ENCODE measurements at places on chromosomes 3 and 15.

- no peak for DNase-seq
Measured at GRCh38 chr3:42662037-42662812, 8.7 kb downstream of the ZBTB47 start.

DNA sequence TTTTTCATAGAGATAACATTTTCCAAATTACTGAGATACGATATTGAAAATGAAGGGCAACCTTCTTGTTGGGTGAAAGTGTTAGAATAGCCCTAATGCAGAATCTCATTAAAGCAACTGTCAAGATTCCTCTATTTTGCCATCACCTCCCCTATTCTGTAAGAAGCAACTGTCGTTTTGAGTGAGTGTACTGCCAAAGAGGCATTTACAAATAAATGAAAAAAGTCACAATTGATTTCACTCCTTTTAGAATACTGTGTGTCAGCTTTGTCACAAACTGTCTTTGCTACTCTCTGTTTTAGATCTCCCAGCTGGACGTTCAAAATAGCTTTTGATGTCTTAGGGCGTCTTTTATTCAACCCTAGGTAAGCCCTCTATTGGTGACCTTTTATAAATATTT lies 322.8 kb upstream of the NAALADL2 start:
- DNase-seq = no peak

DNA sequence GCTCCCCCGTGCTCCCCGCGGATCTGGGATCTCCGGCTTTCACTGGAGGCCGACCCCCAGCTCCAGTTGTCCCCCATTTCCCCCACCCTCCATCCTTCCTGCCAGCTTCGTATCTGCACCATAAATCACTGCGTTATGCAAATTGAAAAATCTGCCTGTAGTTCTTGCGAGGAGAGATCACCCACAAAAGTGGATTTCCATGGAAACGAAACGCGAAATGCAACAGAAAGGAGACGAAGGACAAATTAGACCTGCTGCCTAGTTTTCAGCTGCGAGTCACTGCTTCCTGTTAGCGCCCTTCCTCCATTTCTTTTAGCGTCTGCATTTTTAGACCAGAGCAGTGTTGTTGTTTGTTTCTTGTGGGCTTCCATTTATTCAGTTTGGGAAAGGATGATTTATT lies 127.1 kb upstream of the ATP10A start:
- DNase-seq = no peak

- no peak for DNase-seq
Measured at GRCh38 chr3:84991422-84991900, 32.7 kb downstream of the CADM2 start.

- no peak for DNase-seq
Measured at GRCh38 chr3:114295946-114296345, 2.1 kb downstream of the TIGIT start.

DNA sequence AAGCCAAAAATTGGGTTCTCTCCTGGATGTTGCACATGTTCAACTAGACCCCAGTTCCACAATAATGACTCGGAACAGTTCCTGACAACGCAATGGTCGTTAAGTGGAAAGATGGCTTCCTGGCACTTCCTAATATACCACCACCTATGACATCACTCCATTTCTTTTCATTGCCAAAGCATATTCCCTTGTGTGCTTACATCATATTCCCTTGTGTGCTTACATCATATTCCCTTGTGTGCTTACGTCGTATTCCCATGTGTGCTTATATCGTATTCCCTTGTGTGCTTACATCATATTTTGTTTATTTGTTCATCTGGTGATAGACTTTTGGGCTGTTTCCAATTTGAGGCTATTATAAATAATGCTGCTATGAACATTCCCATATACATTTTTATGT lies 39.2 kb downstream of the TFRC start:
- no peak for DNase-seq

DNA sequence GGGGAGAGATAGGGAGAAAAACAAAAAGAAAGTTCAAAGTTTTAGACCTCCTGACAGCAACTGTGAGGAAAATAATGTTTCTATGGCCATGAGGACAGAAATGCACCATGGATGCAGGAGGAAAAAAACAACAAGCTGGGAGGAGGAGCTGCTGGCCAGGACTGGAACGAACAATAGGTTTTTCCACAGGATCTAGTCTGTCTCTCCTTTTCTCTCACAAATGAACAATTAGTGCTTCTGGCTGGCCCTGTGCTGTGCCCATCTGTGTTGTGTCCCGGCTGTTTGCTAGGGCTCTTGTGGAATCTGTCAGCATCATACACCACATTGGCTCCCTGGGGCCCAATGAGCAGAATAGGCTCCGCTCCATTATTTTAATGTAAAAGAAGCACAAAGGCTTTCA lies 15.2 kb downstream of the GK5 start:
- DNase-seq = no peak

All from CD4-positive, alpha-beta T cell treated with Interferon gamma for 1 hour (primary cell).